Brain microvascular endothelial cell (primary cell): ENCODE measurements at places on chromosomes 6 and 20.

DNA sequence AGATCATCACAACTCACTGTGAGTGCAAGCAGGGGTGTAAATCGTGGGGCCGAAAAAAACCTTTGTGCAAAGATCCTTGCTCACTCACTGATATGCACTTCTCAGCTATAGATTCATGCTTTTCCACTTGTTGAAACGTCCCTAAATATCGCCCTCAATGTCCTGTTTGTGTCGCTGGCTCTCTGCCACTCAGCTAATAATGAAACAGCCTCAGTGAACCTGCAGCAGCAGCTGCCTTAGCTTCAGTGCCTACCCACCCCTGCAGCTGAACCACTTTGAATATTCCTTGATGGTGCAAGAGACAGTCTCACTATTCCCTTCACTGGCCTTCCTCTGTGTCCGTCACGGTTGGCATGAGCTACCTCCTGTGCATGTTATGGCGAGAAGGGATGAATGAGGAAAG is 128.9 kb upstream of the NAA20 start:
- no peak for DNase-seq

- DNase-seq, result peak; percentile 82
Observed at GRCh38 chr6:108896111-108896661, 48.0 kb downstream of the ARMC2 start.

DNA sequence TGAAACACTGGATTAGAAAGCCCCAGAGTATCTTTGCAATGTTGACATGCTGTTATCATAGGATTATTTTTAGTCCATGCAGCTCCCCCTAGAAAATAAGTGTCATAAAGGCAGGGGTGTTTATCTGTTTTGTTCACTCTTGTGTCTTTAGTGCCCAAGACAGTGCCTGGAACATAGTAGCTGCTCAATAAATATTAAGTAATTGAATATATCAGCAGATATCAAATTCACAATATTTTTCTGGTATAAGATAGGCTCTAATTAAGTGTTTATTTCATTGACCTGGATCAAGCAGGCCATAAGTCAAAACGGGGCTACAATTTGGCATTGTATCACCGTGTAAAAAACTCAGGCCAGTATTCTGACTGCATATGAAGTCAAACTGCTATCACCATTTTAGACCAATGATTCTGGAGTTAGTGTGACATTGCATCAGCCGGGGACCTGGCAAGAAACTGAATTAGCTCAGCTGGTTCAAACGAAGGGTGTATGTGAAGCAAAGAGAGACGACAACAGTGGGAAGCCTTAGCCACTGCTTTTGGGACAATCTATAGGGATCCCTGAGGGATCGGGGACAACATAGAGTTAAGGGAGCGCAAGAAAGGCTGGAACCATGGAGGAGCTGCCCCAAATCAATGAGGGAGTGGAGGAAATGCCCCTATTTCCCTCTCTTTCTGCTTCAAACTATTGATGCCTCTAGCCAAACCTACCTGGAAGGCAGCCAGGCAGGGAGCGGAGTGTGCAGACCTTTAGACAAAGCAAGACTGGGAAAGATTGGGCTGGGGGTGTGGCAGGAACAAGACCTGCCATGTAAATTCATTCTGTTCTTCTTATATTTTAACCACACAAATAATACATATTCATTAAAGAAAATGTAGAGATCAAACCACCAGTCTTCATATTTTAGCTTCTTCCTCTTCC is 112.2 kb downstream of the PLEKHG1 start:
- no peak for DNase-seq

DNA sequence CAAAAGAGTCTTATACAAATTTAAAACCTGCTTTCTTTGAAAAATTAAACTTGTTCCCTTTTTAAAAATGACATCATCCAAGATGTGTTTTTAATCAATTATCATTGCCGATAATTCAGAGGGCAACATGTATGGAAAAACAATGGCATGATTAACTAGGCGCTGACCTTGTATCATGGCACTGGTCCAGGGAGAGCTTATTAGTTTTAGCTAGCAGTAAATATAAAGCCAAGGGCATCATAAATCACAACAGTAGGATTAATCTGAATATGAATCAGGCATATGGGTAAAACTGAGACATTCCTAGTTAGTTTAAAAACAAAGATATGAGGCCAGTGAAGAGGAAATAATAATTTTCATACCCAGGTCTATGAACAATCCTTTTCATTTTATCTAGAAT is 374.0 kb downstream of the HDGFL1 start:
- DNase-seq, result no peak

DNA sequence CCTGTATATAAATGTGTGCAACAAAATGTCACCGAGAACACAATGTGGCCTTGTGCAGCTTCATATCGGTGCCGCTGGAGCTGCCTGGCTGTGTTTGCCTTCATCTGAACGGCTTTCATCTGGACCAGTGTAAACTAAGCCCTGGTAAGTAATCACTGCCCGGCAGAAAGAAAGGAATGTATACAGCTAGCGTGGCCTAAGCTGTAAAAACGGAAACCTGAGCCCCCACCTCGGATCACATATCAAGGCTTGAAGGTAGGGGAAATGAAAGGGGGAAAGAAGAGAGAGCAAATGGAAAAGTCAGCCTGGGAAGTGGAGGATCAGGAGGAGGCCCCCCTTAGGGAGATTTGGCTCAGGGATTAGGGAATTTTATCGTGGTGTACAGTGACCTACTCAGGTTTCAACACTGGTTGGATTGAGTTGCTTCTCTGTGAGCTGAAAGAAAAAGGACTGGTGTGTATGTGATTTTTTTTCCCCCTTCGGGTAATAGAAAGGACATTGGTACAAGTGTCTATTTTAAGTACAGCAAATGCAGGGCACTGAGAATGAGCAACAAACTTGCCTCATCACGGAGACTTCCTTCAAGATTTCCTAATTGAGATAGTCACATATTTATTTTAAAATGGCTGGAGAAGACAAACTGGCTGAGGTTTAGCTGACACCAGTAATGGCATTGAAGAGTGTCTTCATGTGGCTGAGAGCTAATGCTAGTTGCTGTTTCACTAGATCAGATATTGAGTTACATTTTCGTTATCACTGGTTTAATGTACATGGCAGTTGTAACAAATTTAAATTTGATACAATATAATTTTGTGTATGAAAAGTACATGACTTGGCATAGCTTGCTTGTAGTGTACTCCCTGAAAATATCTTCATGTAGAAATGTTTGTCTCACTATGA is 3.5 kb downstream of the SOBP start:
- DNase-seq, result peak; percentile 27

GRCh38 chr20:2538931-2539720 is 2.8 kb downstream of the TMC2 start:
- no peak for DNase-seq

GRCh38 chr6:134714113-134714512 is 235.8 kb downstream of the ALDH8A1 start:
- DNase-seq, result no peak

DNA sequence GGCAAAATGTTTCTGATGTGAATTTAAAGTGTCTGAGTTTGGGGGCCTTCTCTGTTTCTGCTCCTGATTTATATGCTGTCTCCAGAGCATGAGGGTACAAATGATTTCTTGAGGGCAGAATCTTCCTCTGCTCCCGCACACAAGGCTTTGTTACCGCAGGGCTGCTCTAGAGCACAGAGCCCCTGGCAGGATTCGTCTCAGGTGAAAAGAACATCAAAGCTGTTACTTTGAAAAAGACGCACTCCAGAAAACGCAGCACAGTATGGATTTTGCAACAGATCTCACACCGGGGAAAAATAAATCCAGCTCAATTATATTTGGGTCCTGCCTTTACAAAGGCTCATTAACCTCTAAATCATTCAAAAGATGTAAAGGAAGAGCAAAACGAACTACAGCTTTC is 577.3 kb downstream of the PRKN start:
- DNase-seq, result no peak

DNA sequence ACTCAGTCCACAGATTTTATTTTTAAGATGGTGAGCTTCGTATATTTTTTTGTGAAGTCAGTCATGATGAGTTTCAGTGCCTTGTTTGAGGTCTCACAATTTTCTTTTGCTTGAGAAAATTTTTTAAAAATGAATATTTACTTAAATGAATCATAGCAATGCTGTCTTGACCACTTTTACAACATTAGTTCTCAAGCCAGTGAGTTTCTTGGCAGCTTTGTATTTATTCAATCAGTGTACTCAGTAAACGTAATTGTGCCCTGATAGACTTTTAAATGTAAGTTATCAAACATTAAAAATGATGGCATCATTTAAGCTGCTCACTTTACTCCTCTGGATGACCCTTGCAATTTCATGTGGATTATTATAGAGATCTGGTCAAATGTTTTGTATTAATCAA is 261.4 kb downstream of the KHDC1L start:
- DNase-seq, result no peak

GRCh38 chr20:44211177-44212039 is 837 bp upstream of the OSER1 start:
- peak; percentile 11 for DNase-seq

- no peak for DNase-seq
Observed at GRCh38 chr20:4946585-4946984, 54.7 kb downstream of the SLC23A2 start.

DNA sequence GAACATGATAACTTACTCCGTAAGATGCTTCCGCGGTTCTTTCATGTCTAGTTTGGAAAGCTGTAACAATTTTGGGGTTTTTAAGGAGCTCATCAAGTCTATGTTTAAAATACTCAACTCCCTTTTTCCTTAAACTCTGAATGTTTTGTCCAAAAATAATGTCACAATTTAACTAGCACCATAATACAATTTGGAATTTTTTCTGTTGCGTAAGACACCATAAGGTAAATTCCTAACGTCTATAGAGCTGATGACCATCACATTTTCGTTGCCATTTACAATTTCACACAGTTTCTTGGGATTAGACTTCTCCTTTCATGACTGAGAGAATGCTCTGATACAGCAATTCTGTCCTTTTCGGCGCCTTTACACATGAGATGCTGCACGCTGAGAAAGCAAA is 26.7 kb upstream of the FOXF2 start:
- DNase-seq, result no peak

DNA sequence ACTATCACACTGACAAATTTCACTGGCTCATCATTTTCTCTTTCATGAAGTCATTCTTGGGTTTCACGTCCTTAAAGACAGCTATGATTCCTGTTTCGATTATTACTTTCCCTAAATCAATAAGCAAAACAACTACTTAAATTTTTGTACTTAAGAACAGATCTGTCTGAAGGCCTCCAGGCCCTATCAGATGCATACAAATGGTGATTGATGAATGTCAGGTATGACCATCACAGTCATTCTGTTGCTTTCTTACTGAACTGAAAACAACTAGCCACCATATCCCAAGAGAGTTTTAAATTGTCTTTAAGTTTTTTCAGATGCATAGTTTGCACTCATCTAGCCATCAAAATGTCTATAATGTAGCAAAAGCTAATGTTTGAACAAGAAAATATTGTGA is 20.9 kb upstream of the HTR1E start:
- no peak for DNase-seq
